ENCODE measurements at places on chromosomes 12 and 14.

GRCh38 chr12:1003600-1004271, 12.7 kb downstream of the ERC1 start:
- no peak for DNase-seq

GRCh38 chr12:72522411-72522810, 250.2 kb downstream of the TRHDE start:
- no peak for DNase-seq

- DNase-seq: peak; percentile 41
Observed at GRCh38 chr12:116126610-116127009, 150.9 kb downstream of the MED13L start.

DNA sequence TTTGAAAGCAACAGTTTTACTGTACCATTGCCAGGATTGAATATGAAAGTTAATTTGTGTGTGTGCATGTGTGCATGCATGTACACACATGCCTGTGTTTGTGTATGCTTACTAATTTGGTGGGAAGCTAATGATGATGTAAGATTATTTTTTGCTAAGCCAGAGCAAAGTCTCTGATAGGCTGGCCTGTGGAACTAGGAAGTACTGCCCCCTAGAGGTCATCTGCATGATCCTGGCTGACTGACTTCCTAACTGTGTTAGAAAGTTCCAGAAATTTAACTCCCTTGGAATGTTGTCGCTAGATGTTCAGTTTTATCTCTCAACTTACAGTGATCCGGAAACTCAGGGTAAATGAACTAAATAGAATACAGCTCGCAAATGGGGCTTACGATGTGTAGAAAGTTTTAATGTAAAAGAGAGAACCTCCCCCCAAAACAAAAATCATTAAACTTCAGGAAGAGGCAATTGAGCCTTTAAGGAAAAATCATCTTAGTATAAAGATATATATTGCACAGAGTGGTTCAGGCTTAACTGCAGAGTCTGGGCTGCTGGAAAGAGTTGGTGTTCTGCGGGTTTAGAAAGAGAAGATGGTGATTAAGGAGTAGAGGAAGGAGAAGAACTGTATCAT, 34.3 kb upstream of the SLC38A1 start:
- peak; percentile 13 for DNase-seq

GRCh38 chr14:80927083-80927989, 14.2 kb downstream of the CEP128 start:
- DNase-seq: no peak

DNA sequence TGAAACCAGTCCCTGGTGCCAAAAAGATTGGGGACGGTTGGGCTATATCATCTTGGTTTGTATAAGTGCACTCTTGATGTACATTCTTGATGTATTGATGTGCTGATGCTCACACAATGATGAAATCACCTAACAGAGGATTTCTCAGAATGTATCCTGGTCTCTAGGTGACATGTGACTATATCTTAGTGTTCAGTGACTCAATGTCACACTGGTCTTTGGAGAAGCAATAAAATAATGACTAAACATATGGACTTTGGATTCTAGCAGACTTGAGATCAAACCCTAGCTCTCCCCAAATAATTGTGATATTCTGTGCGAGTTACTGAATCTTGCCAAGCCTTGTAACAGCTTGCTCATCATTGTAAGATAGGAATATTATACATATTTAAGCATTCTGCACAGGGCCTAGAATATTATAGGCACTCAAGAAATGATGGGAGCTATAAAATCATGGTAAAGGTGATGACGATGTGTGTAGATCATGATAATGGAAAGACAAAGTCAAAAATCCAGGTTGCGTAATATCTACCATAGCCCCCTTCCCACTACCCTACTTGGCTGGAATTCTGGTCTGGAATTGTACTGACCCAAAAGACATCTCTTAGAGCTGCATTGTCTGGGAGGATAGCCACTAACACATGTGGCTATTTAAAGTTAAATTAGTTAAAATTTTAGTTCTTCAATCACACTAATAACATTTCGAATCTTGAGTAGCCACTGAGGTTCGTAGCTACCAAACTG, 117.6 kb upstream of the PWP1 start:
- DNase-seq: no peak

Measured in GM03348 (cell line).